Mucosa of descending colon (tissue), 3 donors: ENCODE measurements at places on chromosomes 4 and X. TPM values are rescaled to one million over a fixed set of nuclear protein-coding genes. Genes with fewer than 3 reads are reported as not detected.

GRCh38 chrX:40263014-40263560, 165.3 kb upstream of the BCOR start:
- DNase-seq, result no peak

DNA sequence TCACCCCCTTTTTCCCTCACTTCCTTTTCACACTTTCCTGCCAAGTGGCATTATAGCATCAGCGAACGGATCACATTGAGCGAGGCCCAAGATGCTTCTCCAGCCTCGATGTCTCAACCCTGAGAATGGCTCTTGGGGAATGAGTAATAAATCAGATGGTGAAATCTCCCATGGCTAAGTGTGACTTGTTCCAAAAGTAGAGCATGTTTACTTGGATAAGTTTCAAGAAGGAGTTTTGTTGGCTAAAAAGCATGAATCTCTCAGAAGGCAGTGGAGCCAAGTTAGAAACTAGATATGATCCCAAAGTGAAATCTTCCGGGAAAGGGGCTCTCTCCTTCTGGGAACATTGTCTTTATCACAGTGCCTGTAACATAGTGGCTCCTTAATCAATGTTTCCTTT, 316.3 kb downstream of the CAMK2D start:
- peak; percentile 12 for DNase-seq

DNA sequence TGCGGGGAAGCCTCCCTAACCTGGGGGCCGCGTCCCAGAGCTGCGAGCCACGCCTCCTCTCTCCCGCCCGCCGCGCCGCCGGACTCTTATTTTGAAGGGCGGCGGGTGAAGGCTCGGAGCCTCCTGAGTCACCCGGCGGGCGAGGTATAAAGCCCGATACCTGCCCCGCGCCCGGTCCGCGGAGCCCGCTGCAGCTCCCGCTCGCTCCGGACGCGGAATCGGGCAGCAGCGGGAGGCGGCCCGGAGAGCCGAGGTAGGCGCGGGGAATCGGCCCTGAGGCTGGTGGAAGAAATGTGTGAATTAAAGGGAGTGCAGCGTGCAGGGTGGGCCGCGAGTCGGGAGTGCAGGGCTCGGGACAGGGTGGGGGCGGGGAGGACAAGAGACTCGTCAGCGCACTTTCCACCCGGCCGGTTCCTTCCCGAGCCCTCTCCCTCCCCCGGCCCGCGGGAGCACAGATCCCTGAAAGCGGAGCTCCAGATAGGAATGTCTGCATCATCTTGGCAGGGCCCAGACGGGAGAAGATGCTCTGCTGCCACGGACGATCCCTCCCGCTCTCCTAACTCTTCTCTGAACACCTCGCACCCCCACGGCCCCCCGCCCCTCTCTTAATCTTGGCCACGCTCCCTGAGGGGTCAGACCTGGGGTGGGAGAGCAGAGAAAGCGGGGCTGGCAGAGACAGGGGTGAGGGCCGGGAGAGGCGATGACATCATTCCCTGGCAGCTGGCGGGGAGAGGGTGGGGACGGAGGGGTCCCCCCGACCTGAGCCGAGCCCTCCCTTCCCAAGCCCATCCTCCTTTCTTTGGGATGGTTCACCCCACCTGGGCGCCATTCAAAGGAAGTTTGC, 177.9 kb downstream of the CBR4 start:
- DNase-seq, result peak; percentile 85

- DNase-seq, result no peak
These were observed 9.9 kb downstream of the MMRN1 start for GRCh38 chr4:89904524-89904923.

GRCh38 chrX:17459008-17459611, 84.1 kb downstream of the NHS start:
- no peak for DNase-seq

DNA sequence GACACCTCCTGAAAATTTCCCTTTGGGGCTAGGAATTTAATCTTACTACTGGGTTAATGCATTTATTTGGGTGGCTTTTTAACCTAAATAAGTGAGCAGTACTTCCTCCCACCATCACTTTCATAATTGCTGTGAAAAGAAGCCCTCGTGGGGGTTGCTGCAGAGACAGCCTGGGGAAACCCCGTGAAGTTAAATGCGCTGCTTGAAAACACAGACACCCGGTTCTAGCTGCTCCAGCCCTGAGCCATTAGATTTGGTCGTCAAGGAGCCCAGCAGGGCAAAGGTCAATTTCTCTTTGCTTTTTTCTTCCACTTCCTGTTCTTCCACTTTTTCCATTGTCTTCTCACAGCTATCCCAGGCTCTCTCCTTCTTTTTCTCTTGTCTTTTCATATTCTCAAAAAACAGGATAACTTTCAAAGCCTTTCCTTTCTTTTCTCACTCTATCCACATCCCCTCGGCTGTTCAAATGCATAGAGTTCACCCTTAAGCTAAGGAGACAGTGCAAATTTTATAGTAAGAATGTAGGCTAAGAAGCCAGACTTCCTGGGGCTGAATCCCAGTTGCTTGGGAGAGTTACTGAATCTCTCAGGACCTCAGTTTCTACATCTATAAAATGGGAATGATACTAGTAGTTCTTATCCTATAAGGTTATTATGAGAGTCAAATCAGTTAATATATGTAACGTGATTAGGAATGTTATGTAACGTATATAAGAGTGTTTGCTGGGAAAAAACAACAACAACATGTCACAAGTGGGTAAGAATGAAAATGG, 91.5 kb upstream of the ZNF827 start:
- peak; percentile 56 for DNase-seq

- peak; percentile 32 for DNase-seq
These were observed 542 bp downstream of the RNF150 start for GRCh38 chr4:141132709-141133145.

DNA sequence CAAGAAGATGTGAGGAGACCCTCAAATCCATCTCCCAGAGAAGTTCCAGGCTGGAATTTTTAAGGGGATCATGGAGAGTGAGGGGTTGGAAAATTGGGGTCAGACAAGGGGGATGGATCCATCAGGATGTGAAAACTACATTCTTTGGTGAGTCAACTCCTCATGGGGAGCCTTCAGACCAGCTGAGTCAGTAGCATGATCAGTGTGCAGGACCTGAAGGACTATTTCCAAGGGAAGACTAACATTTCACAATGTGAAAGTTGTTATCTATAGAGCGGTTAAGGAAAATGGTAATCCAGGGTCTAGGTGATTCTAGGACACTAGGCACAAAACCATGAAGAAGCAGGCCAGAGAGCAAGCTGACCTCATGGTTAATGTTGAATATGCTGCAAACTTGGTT, 38.6 kb upstream of the CEP135 start:
- DNase-seq, result no peak

- DNase-seq, result no peak
These were observed 5.9 kb upstream of the HSD17B10 start for GRCh38 chrX:53440101-53440500.

DNA sequence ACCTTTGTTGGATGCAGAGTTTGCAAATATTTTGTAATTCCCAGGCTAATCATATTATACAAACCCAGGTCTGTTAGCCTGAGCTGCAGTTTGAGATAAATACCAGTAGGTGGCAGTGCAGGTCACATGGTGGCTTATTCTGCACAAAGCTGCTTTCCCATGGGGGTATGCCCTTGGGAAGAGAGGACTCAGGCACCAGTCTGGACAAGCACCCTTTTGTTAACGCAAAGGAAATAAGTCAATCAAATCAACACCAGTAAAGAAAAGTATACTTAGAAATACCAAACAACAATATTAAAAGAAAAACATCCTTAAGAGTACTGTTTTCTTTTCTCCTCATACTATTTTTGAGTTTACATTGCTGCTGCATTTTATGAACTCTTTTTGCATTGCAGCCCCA, 389.0 kb upstream of the ZFP42 start:
- DNase-seq, result no peak

DNA sequence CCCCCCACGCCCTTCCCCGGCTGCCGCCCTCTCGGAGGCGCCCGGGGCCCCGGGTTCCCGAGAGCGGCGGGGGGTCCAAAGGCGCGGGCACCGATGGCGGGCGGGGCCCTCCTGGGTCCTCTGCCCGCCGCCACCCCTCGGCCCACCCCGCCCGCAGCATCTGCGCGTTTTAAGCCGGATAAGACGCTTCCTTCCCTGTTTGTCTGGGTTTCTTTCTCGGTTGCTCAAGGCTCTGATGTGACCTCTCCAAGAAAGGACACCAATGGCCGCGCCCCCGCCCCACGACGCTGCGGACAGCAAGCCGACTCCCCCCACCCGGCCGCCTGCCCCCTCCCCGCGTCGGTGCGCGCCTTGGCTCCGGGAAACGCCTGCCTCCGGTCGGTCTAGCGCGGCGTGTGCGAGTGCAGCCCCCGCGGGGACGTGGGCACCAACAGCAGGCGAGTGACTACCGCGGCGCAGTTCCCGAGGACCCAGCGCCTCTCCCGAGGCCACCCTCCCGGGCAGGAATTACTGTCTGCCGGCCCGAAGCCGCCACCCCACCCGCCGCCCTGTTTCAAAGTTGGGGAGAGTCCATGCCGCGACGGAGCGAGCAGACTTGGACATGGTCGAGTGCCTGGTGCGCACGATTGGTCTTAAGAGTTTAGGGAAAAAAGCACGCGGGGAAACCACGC, 21.1 kb upstream of the HMX1 start:
- DNase-seq, result no peak

DNA sequence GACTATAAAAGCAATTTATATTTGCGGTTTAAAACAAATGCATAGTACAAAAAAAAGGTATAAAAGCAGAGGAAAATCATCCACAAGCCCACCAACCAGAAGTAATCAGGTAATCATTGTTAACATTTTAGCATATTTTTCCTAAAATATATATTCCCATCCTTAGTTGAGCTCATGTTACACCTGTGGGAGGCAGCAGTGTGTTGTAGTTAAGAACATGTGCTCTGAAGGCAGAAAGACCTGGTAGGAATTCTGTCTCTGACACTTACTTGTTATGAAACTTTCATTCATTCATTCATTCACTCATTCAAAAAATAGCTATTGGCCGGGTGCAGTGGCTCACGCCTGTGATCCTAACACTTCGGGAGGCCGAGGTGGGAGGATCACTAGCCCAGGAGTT, 15.4 kb upstream of the CDKL5 start:
- DNase-seq, result no peak

- DNase-seq, result no peak
These were observed 71.4 kb downstream of the AREG start for GRCh38 chr4:74516303-74516702.

DNA sequence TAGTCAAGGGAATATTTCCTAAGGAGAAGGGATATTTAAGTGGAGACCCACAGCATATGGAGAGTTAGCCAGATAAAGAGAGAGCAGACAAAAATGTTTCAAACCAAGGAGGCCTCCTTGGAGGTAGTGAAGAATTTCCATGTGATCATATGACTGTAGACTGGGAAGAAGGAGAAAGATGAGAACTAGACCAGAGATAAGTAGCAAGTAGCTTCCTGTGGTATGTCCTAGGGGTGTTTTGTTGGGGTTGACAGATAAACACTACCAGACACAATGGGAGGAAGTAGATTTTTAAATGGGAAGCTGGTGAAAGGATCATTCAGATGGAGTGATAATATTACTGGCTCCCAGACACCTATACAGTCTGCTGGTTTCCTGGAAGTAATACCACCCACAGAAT, 13.6 kb downstream of the SYAP1 start:
- no peak for DNase-seq

The TBC1D8B gene
- 10.3 TPM for total RNA-seq

The MAGEA1 gene
- total RNA-seq, result not detected

The FSTL5 gene
- total RNA-seq, result not detected

The SPANXA2 gene
- not detected for total RNA-seq
